Stimulated activated CD8-positive, alpha-beta memory T cell treated with anti-CD3 and anti-CD28 coated beads, Interleukin-4, amount 100 ng/mL, for 4 hours (primary cell): ENCODE measurements at places on chromosomes 7 and 10.

DNA sequence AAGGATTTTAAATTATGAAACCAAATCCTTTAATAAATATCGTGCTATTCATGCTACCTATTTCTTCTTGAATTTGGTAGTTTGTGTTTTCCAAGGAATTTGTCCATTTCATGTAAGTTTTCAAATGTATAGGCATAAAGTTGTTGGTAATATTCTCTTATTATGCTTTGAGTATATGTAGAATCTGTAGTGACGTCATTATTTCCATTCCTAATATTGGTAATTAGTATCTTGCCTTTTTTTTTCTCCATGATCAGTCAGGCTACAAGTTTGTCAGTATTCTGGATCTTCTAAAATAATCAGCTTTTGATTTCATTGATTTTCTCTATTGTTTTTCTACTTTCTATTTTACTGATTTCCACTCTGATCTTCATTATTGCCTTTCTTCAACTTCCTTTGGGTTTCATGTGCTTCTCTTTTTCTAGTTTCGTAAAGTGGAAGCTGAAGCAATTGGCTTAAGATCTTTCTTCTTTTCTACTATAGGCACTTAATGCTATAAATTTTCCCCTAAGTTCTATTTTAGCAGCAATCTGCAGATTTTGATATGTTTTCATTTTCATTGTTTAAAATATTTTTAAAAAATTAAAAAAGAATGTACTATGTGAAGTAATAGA is 156.5 kb upstream of the HDAC9 start:
- DNase-seq, result no peak

DNA sequence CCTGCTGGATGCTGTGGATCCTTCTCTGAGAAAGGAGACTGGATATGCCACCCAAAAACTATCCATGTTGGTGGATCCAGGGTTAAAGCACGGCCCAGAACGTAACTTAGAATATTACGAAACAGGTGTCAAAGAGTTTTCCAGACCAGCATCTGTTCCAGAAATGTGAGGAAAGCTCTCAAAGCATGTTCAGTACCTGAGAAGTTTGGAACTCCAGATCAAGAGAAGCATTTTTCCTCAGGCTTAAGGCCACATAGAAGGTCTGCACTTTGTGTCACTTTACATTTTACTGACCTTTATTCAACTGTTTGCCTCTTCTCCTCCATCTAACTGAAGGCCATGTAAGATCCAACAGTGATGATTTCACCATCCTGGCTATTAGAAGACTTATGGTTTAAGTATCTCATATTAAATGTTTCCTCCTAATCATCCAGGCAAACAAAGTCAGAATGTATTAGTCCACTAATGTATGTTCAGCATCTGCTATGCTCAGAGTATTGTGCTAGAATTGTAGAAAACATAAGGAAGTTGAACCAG is 340.7 kb upstream of the LRGUK start:
- DNase-seq, result no peak

GRCh38 chr10:102410429-102411073 is 8.0 kb downstream of the PSD start:
- DNase-seq, result no peak

DNA sequence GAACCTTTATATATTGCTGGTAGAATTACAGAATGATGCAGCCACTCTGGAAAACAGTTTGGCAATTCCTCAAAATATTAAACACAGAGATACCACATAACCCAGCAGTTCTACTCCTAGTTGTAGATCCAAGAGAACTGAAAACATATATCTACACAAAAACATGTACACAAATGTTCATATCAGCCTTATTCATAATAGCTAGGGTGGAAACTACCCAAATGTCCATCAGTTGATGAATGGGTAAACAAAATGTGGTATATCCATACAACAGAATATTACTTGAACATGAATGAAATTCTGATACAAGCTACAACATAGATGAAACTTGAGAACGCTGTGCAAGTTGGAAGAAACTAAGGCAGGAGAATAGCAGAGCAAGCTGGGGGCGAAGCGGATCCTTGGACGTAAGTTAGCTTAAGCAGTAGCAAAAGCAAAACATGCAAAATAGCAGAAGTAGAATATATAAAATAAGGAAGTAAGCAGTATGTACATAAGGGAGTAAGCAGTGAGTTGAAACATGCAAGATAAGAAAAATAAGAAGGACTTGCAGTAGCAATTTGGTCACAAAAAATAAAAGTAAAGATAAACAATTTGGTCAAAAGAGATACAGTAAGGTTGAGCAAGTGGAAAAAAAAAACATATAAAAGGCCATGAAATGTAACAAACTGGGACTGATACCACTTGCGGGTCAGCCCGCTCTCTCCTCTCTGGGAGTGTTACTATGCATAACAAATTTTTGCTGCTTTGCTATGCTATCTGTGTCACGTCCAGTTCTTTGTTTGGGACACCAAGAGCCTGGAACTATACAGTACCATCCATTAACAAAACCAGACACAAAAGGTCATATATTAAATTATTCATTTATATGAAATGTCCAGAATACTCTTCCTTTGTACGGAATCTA is 18.0 kb upstream of the HILPDA start:
- no peak for DNase-seq

DNA sequence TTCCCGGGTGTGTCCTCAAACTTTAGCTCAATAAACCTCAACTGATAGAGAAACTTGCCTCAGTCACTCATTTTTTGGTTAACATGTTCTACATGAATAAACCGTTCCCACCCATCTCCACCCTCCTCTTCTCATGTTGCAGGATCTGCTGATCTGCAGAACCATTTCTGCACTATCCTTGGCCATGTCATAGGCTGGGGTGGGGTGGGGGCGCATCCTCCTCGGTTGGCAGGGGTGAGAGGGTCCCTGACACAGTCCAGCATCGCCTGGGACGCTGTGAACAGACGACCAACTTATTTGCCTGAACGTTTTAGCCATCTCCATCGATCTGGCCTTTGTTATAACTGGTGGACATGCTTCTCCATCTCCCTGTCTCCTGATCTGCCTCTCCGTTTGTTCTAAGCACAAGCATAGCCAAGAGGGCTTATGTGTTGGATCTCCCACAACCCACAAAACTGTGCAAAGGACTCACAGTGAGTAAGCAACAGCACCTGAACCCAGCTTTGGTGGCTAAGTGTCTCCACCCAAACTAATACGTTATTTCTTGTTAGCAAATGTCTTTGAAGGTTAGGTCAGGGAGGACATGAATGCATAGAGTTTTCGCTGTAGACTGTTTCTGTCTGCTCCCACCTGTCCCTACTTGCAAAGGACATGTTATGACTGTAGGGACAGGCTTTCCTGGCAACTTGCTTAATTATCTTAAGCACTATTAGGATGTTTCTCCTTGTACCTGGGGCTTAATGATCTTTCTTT is 51.7 kb downstream of the PRKCQ start:
- no peak for DNase-seq

DNA sequence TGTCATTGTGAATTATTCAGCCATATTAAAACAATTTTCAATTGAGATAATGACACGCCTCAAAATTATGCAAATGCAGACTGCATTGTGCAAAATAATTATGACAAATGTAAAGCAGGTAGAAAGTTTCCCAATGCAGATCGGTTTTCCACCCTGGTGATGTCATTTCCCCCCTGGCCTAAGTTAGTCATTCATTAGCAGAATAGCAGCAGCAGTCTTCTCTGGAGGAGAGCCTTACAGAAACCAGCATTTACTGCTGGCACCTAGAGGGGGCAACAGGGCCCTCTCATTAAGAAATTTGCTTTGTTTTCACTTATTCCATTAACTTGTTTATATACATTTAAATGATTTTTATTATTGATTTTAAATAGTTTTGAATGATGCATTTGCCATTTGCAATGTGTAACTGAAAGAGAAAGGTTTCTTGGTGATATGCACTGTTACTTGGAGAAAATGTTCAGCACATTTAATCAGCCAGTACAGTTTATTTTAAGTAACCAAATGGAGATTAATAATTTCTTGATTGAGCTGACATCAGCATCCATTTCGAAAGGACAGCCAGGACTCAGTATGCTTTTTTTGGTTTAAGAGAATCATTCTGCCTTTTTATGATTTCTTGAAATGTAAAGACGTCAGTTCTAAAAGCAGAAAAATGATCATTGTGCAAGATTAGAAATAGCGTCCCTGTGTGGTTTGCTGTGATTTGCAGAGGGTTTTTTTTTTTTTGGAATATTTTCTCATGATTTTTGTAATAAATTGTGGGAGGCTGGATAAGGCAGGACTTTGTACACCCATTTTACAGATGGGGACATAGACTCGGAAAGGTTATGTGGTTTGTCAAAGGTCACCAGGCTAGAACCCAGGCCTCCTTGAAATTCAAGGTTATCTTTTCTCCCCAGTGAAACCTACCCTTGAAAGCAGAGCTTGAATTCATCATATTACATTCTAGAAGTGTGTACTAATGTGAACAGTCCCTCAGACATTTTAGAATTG is 3.5 kb downstream of the ARID5B start:
- DNase-seq, result no peak

DNA sequence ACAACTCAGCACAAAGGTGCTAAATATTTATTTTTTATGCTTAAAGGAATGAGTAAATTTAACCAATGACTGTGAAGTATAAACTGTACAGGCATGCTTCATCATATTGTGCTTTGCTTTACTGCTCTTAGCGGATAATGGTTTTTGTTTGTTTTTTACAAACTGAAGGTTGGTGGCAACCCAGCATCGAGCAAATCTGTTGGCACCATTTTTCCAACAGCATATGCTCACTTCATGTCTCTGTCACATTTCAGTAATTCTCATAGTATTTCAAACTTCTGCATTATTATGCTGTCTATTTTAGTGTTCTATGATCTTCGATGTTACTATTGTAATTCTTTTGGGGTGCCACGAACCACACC is 22.8 kb downstream of the BRAF start:
- no peak for DNase-seq

- no peak for DNase-seq
These were observed 73.5 kb downstream of the RTKN2 start for GRCh38 chr10:62194924-62195674.

- no peak for DNase-seq
These were observed 77.5 kb downstream of the LRRC4 start for GRCh38 chr7:127953423-127954356.

GRCh38 chr10:98167191-98167590 is 32.7 kb downstream of the R3HCC1L start:
- DNase-seq, result no peak

DNA sequence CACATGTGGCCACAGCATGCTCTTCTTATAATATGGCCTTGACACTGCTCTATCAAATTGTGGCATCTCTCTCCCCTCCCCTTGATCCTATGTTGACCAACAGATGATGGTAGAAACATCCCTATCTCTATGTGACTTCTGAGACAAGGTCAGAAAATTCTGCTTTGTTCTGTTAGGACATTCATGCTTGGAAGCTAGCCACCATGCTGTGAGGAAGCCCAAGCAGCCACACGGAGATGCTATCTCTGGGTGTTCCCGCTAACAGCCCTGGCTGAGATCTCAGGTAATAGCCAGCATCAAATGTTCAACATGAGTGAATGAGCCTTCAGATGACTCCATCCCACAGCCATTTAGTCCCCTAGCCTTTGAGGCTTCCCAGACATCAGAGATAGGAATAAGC is 36.8 kb upstream of the CPXM2 start:
- DNase-seq, result no peak

- no peak for DNase-seq
These were observed 5.7 kb downstream of the UPK3B start for GRCh38 chr7:76515999-76516443.

GRCh38 chr7:35593899-35594298 is 101.0 kb downstream of the HERPUD2 start:
- DNase-seq, result no peak

- no peak for DNase-seq
These were observed 14.3 kb downstream of the TSPAN15 start for GRCh38 chr10:69465457-69466157.

- DNase-seq, result no peak
These were observed 23.4 kb upstream of the GSAP start for GRCh38 chr7:77439572-77439971.

- DNase-seq, result no peak
These were observed 181.0 kb downstream of the GATA3 start for GRCh38 chr10:8235253-8236027.

DNA sequence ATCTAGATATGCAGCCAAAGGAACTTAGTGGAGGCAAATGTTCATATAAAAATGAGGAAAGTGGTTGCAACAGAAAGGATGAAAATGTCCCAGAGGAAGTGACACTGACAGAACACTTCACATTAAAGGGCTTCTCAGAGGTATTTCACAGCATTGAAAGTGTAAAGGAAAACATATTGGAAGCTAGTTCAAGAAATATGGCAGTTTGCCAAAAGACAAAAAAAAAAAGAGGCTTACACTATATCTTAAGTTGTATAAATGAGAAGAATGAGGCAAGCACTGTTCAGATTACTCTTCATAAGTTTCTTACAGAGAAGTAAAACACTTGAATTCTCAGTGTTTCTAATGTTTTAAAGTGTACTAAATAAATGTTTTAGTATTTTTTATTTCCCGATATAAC is 20.1 kb downstream of the RUNDC3B start:
- no peak for DNase-seq

GRCh38 chr7:66604198-66604597 is 24.5 kb upstream of the KCTD7 start:
- DNase-seq, result no peak

GRCh38 chr7:80604436-80604835 is 34.0 kb upstream of the CD36 start:
- DNase-seq, result no peak

DNA sequence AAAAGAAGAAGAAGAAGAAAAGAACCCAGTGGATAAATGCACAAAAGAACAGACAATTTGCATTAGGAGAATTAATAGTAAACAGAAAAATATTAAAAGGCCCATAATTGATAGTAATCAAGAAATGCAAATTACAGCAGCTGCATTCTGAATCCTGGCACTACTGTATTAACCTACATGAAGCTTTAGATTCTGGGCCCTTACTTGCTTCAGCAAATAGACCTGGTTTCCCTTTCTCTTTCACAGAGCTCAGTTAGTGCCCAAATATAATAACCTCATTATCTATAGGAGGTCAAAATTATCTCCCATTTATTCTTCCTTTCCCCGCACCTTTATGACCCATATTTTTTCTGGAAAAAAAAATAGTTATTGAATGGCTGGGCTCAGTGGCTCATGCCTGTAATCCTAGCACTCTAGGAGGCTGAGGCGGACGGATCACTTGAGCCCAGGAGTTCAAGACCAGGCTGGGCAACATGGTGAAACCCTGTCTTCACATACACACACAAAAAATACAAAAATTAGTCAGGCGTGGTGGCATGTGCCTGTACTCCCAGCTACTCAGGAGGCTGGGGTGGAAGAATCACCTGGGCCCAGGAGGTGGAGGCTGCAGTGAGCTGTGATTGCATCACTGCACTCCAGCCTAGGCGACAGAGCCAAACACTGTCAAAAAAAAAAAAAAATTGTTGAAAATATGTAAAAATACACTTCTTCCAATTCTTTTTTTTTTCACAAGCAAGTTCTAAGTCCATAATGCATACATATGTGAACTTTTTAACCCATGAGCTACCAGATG is 36.0 kb upstream of the PIK3AP1 start:
- no peak for DNase-seq

DNA sequence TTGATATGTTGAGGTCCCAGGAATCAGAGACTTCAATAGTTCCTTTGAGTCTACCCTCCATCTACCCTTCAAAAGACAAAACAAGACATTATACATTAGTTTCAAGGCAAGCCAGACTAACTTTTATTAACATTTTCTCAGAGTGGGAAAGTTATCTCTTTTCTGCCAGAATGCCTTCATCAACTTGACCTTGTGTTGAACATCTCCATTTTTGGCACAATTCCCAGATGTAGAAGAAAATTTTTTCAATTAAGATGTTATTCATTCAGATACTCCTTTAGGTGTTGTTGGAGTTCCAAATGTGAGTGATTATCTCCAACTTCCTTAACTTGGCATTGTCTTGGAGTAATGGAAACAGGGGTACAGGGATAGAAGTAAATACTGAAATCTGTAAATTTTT is 59.1 kb downstream of the NRF1 start:
- DNase-seq, result no peak
